ENCODE measurements at places on chromosomes 2 and 18.

DNA sequence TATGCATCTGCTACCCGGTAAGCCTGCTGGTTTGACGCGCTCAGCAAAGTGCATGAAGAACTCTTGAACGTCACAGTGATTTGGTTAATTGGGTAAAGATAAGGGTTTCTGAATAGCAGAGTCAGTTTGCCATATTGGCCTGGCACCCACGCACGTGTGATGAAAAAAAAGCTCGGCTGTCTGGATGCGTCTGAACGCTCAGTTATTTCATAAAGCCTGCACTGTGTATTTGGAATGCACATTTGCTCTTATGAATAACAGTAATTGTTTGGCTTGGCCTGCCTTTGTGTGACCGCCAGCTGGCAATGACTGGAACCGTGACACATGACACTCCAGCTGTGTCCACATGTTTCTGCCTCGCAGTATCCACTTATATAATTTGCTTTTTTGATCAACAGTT lies 129.2 kb upstream of the MEIS1 start:
- DNase-seq = no peak

DNA sequence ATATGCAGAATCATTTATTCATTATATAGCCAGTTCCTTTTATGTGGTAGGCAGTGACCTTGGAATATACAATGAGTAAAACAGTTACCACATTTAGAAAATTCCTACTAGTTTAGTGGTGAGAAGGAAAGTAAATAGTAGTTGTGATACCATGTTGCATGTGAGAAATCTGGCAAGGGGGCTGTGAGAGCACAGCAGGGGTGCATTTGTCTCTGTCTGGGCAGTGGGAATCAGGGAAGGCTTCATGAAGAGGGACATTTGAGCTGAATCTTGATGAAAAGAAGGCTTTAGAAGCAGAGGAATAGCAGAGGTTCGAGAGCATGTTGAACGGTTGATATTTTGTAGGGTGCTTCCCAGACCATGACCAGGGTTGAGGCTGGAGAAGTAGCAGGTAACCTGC lies 78.7 kb downstream of the RAB3GAP1 start:
- no peak for DNase-seq

- no peak for DNase-seq
Measured at GRCh38 chr2:188527581-188527993, 235.9 kb downstream of the GULP1 start.

DNA sequence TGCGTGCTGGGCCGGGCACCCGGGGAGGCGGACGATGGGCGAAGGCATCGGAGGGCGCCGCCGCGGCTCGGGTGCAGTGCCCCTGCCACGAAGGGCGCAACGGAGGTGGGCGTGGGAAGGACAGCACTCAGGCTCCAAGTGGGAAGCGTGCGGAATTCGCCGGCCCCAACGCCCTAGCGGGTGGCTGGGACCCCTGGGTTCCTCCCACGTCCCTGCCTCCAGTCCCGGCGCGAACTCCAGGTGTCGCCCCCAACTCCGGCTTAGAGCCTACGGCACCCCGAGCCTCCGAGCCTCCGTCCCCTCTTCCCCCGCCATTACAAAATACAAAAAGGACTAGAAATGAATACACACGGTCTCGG lies 1.3 kb downstream of the CYP27C1 start:
- DNase-seq = no peak

- no peak for DNase-seq
Measured at GRCh38 chr2:177816766-177817165, 255.8 kb downstream of the PDE11A start.

DNA sequence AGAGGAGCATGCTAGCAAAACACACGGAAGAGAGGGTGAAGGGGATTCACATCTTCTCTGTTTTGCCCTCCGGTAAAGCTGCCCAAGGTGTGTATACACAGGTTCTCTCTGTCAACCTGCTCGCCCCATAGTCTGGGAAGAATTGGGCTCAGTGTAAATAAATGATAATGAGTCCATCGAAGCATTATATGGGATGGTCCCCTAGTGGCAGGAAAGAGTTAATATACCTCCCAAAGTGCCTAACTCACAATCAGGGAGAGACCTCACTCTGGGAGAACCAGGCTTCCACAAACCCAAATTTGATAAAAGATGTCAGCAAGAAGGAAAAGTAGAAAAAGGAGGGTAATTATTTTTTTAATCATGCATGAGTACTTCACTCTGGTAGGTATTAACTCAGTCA lies 262.2 kb upstream of the ZNF521 start:
- no peak for DNase-seq

- DNase-seq = peak; percentile 35
Measured at GRCh38 chr2:66714610-66715009, 279.7 kb downstream of the MEIS1 start.

DNA sequence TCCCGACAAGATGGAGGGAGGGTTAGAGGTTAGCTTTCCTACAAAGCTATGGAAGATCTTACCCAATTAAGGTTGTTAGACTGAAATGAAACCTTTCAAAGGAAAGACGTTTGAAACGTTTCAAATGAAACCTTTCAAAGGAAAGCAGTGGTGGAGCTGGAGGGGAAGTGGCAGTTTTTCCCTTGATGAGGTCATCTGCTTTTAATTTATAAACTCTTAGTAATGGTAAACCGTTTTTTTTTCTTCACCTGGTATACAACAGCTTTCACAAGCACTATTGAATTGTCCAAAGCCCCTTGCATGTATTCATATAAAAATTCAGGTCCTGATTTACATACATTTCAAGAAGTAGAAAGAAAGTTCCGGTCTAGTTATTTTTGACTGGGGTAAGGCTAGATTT lies 7.4 kb downstream of the PMAIP1 start:
- no peak for DNase-seq

GRCh38 chr2:74772046-74772445 lies 61.9 kb upstream of the HK2 start:
- peak; percentile 37 for DNase-seq

GRCh38 chr2:220531216-220531615 lies 903.8 kb downstream of the SLC4A3 start:
- DNase-seq = no peak

DNA sequence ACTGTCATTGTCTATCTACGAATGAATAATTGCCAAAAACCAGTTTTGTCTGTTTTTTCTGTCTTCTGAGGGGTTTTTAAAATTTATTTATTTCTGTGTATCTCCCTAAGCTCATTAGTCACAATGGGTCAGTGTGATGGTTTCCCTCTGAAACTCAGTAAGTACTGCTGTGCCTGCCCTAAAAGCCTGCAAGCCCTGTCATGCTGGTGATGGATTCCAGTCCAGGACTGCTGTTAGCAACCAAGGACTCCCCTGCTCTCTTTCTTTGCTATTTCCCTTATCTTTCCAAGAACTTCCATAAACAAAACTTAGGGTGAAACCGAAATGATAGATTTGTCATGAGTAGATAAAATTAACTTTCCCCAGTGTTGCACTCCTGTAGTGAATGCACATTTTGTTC lies 11.8 kb upstream of the DSG2 start:
- no peak for DNase-seq

DNA sequence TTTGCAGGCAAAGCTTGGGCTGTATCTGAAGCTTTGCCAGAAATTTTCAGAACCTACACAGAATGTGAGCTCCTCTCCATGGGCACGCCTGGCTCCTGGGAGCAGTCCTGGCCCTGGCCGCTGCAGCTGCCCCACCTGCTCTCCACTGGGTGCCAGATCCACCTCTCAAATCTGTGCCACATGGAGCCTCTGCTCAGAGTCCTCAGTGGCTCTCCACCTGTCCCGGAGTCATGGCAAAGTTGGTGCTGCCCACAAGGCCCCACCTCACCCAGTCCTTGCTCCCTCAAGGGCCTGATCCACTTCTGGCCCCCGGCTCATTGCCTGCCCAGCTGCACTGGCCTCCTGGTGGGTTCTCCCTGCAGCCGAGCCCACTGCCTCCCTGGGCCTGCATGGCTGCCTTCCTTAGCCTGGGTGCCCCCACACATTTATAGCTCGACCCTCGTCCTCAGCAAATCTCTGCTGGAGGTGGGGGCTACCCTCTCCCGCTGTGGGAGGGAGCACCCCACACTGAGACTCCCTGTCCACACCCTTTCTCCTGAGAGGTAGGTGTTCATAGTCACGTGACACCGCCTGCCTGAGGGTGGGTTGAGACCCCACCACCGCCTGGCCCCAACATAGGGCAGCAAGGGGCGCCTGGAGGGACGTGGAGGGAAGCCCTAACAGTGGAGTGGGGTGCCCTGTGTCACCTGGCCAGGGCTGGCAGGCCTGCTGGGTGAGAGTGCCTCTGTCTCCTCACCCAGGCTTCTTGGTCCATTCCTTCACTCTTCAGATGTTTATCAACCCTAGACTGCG lies 224.1 kb downstream of the SH3RF3 start:
- no peak for DNase-seq

DNA sequence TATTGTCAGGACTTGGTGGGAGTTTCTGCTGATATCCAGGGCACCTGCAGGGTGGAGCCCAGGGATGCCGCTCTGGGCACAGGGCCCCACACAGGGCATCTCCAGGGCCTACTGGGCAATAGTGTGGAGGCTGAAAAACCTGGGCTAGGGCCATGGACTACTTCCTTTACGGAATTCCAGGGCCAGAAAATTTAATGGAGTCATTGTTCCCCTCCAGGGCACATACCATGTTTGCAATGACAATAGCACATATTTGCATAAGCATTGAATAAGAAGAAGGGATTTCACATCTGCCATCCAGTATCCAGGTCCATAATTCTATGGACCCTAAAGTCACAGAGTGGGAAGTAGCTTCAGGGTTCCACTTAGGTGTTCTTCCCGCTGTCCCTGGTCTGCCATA lies 103.8 kb upstream of the TPO start:
- DNase-seq = no peak

- no peak for DNase-seq
Measured at GRCh38 chr2:10598501-10598900, 91.3 kb downstream of the NOL10 start.

DNA sequence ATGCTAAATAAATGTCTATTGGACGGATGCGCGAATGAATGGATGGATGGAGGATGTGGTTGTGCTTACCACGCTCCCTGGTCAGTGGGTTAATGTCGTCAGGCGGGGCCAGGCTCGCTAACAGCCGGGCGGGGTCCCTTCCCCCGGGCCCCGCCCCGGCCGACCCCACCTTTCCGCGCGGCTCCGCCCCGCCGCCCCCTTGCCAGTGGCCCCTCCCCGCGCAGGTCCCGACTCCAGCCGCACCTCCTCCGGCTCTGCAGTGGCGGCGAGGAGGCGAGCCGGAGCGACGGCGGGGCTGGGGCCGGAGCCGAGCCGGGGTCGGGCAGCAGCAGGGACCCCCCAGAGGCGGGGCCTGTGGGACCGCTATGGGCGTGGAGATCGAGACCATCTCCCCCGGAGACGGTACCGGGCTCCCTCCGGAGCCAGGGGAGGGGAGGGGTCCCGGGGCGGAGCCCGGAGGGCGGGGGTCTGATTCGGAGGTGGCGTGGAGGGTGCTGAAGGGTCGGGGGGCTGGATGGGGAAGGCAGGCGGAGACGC lies at the start of gene FKBP1B:
TSS of gene FKBP1B (plus strand) at position 257 of the 537 bp plus-strand sequence. CDS start at position 366, 109 bp downstream.
- DNase-seq = peak; percentile 55

DNA sequence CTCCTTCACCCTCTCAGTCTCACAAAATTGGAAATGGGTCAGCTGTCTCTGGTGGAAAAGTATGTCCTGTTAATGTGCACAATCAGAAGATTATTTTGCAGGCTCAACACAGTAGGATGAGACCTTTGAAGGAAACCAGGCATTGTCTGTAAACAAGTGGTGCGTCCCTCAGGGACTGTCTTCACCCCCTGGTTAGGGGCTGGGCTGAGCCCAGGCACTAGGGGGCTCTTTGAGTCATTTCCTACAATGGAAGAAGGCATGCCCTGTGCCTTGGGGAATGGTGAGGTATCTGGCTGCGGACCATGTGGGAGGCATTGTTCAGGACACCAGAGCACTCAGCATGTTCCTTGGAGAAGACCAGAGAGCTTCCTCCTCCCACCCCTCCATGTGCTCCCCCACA lies 26.8 kb downstream of the PKDCC start:
- DNase-seq = no peak

- DNase-seq = no peak
Measured at GRCh38 chr2:74212702-74213410, 14.4 kb downstream of the MTHFD2 start.

GRCh38 chr2:86744152-86744551 lies 24.1 kb downstream of the RMND5A start:
- no peak for DNase-seq

DNA sequence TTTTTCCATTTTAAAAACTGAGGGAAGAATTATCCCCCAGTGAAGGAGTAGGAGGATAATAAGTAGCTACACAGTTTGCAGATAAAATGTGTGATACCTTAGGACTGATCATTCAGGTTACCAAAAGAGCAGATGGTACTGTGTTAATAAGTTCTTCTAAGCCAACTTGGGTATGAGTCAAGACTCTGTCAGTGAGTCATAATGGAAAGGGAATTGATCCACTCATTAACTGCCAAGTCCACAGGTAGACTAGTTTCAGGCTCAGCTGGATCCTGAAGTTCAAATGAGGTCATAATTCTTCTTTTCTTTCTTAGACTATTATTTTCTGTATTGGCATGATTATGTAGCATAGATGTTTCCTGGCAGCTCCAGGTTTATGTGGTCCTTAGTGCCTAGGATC lies 142.4 kb upstream of the ALPP start:
- peak; percentile 13 for DNase-seq

- DNase-seq = peak; percentile 22
Measured at GRCh38 chr2:8893978-8894820, 56.8 kb upstream of the KIDINS220 start.

- DNase-seq = no peak
Measured at GRCh38 chr18:74154716-74155115, 6.4 kb downstream of the TIMM21 start.

GRCh38 chr2:104289651-104290565 lies 564.0 kb upstream of the POU3F3 start:
- DNase-seq = no peak

All from choroid plexus epithelial cell (primary cell).